Naive thymus-derived CD8-positive, alpha-beta T cell (primary cell): ENCODE measurements at places on chromosomes 7 and 10.

DNA sequence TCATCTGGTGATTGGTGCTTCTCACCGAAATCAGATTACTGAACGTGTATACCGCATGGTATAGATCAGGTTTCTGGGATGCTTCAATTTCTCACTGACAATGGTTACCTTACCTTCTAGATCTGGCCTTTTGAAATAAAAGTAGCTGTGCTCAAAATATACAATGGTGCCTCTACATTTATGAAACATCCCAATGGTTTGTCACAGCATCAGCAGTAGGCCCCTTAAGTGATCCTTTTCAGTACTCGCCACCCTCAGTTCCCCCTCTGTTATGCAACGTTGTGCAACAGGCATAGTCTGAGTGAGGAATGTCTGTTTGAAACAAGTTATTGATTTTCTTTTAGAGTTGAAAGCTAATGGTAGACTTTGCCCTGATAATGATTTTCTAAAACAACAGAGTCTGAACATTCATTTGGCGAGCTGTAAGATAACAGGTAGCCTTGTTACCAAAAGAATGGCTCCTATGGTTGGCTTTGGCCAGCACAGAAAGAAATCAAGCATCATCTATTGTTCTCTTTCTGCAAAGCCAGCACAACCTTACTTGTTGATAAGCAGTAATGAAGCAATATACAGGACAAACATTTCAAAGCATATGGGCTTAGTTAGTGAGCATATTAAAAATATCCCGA is 693.9 kb downstream of the PARD3 start:
- peak overlapping the region; percentile 7 for H3K4me3 ChIP-seq
- peaks cover 19% of the 10 kb centered on the region for H3K4me1 ChIP-seq
- no peak for DNase-seq
- H3K27ac ChIP-seq: no peak overlapping the region
- H3K27me3 ChIP-seq: no peaks in the 10 kb centered on the region

DNA sequence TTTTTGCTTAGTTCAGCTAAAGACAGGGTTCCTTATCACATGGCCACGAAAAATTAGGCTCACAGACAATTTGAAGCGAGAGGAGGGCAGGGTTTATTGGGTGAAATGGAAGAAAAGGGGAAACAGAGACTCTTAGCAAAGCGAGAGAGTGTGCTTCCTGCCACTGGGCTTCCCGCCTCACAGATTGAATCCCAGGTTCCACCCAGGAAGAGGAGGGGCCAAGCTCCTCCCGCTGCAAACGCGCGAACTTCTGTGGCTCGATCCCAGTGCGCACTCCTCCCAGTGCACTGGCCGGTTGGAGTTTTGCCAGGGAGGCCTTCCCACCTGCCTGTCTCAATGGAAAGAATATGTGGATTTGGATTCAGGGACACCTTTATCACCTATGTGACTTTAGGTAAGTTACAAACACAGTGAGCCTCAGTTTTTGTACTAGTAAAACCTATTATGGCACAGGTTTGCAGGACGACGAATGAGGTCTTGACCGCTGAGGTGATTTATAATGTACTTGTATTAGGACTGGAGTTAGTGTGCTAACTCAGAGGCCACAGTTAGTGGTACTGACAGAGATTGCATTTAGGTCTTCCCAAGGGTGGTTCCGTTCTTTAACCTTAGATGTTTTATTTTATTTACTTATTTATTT is 48.5 kb upstream of the SP8 start:
- H3K4me3 ChIP-seq: no peak overlapping the region
- peaks cover 2% of the 10 kb centered on the region for H3K27me3 ChIP-seq
- H3K36me3 ChIP-seq: no peaks in the 10 kb centered on the region
- DNase-seq: no peak
- no peaks in the 10 kb centered on the region for H3K4me1 ChIP-seq

GRCh38 chr7:83005410-83005809 is 157.3 kb downstream of the PCLO start:
- H3K27me3 ChIP-seq: no peaks in the 10 kb centered on the region
- no peak overlapping the region for H3K27ac ChIP-seq
- H3K4me1 ChIP-seq: no peaks in the 10 kb centered on the region
- H3K36me3 ChIP-seq: no peaks in the 10 kb centered on the region
- no peak for DNase-seq
- H3K4me3 ChIP-seq: no peak overlapping the region

- peak; percentile 19 for DNase-seq
- H3K4me1 ChIP-seq: peaks cover 35% of the 10 kb centered on the region
- no peaks in the 10 kb centered on the region for H3K36me3 ChIP-seq
- H3K4me3 ChIP-seq: peak overlapping the region; percentile 90
- peaks cover 52% of the 10 kb centered on the region for H3K27me3 ChIP-seq
Observed at GRCh38 chr10:27743012-27743876, 2.4 kb downstream of the MKX start.

DNA sequence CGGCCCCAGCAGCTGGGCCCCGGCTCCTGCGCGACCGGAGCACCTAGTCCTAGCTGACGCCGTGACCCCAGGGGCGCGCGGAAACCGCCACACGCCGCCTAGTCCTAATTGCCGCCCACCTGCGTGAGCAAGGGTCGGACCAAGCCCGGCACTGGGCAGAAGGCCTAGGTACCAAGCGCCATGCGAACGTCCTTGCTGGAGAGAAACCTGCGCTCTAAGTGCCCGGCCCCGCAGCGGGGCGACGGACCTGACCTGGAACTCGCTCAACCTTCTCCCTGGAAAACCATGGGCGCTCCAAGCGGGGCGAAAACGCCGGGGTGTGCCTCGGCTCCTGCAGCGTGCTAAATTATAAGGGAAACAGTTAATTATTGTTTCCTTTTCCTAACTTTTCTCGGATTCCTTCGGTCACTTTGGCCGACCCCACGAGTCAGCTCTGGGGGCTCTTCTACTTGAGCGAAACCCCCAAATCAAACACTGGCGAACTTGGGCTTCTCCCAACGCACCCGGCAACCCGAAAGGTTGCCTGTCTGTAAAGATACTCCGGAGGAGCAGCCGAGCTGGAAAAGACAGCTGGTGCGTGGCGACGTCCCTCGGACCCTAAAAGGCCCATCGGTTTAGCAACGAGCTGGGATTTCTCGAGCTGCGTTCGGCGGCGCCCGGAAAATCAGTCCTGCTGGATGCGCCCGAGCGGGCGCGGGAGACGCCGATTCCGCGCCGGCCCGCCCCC is 5.3 kb upstream of the EBF3 start:
- no peak overlapping the region for H3K4me3 ChIP-seq
- H3K27ac ChIP-seq: no peak overlapping the region
- H3K36me3 ChIP-seq: peaks cover 5% of the 10 kb centered on the region

GRCh38 chr7:104951546-104951945 is 62.5 kb upstream of the KMT2E start:
- DNase-seq: no peak
- H3K4me1 ChIP-seq: peaks cover 1% of the 10 kb centered on the region
- no peak overlapping the region for H3K27ac ChIP-seq
- no peaks in the 10 kb centered on the region for H3K36me3 ChIP-seq
- H3K27me3 ChIP-seq: no peaks in the 10 kb centered on the region

GRCh38 chr7:117796889-117797288 is 76.4 kb downstream of the CTTNBP2 start:
- H3K4me3 ChIP-seq: no peak overlapping the region
- peaks cover 6% of the 10 kb centered on the region for H3K27me3 ChIP-seq
- no peak for DNase-seq
- H3K36me3 ChIP-seq: no peaks in the 10 kb centered on the region
- no peaks in the 10 kb centered on the region for H3K4me1 ChIP-seq
- no peak overlapping the region for H3K27ac ChIP-seq

GRCh38 chr10:82394122-82394521 is 519.1 kb downstream of the NRG3 start:
- DNase-seq: no peak
- no peaks in the 10 kb centered on the region for H3K4me1 ChIP-seq
- no peaks in the 10 kb centered on the region for H3K27me3 ChIP-seq
- H3K36me3 ChIP-seq: no peaks in the 10 kb centered on the region
- H3K4me3 ChIP-seq: no peak overlapping the region

- H3K27ac ChIP-seq: peak overlapping the region; percentile 33
- no peak for DNase-seq
- peak overlapping the region; percentile 68 for H3K4me3 ChIP-seq
- peaks cover 2% of the 10 kb centered on the region for H3K36me3 ChIP-seq
Observed at GRCh38 chr10:73493781-73494180, 2.0 kb downstream of the PPP3CB start.

DNA sequence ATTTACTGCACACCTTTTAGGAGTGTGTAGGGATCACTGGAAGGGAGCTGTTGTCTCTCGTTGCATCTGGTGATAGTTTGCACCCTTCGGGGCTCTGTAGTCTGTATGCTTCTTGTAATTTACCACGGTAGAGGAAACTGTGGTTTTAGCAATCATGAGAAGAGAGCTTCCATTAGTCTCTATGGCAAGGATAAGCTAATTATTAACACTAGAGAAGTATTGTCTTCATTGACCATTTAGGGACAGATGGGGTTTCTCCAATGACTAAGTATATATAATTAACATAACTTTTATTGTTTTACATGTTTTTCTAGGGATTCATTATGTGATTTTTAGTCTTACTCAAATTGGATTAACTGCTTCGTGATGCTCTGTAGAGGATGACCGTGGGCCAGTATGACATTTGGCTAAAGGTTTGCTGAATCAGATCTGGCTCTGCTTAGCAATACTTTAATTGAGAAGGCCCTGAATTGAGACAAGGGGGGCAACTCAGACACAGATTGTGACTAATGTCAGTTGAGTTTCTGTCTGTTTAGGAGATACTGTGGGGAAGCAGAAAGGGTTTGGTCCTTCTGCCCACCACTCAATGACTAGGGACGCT is 8.7 kb downstream of the SLC18A2 start:
- H3K4me1 ChIP-seq: peaks cover 5% of the 10 kb centered on the region
- H3K36me3 ChIP-seq: no peaks in the 10 kb centered on the region
- peaks cover 20% of the 10 kb centered on the region for H3K27me3 ChIP-seq
- no peak overlapping the region for H3K27ac ChIP-seq

- DNase-seq: no peak
- no peaks in the 10 kb centered on the region for H3K36me3 ChIP-seq
- H3K4me3 ChIP-seq: no peak overlapping the region
- H3K27me3 ChIP-seq: peaks cover 44% of the 10 kb centered on the region
- H3K4me1 ChIP-seq: no peaks in the 10 kb centered on the region
Observed at GRCh38 chr10:111410740-111411139, 333.9 kb downstream of the ADRA2A start.

DNA sequence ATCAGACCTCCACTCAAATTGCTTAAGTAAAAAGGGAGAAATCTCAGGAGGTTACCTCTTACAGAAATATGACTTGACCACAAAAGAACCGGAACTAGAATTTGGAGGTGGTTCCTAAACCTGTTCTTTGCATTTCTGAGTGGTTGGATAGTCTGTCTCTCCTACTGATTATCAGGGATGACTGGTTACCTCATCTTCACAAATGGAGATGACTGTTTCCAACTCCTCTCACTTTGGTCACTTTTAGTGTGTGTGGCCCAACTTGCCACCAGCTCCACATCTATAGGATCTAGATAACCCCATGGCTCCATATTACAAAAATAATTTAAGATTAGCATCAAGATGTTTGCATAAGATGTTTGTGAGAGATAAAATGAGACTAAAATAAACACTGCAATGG is 95.5 kb downstream of the CCDC71L start:
- no peak for DNase-seq
- no peak overlapping the region for H3K4me3 ChIP-seq

GRCh38 chr7:93559639-93560491 is 14.7 kb downstream of the CALCR start:
- H3K27me3 ChIP-seq: peaks cover 8% of the 10 kb centered on the region
- no peak overlapping the region for H3K4me3 ChIP-seq
- H3K36me3 ChIP-seq: no peaks in the 10 kb centered on the region
- H3K4me1 ChIP-seq: no peaks in the 10 kb centered on the region
- DNase-seq: no peak

DNA sequence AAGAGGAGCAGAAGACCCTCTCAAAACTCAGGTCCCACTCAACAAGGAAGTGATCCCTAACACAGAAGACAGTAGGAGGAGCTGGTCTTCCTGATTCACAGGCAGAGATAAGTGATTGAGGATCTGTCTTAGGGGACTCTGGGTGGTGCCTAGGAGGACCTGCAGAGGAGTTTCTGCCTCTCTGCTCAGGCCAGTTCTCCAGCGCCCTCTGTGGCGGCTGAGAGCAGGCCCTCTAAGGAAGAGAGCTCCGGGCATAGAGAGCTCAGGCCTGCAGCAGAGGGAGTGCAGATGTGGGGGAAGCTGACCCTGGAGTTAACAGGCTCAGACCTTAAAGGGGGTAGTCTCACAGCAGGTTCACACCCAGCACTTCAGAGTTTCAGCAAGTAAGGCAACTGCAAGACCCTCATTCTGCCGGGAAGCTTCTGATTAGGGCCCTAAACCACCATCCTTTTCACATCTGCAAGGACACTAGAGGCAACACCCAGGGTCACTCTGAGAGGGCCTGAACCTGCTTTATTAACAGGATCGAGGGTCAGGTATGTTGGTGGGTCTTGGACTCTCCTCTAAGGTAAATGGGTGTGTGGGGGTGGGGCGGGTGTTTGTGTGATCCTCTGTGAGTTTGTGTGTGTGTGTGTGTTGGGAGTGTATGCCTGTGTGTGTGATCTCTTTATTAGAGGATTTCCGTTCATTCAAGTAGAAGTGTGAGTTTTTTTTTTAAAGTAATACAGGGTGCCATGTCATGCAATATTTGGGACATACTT is 57.6 kb upstream of the TARP start:
- H3K36me3 ChIP-seq: no peaks in the 10 kb centered on the region
- peak overlapping the region; percentile 59 for H3K4me3 ChIP-seq
- DNase-seq: no peak

GRCh38 chr7:44489955-44490350 is 505 bp downstream of the NUDCD3 start:
- H3K27me3 ChIP-seq: peaks cover 2% of the 10 kb centered on the region
- peaks cover 55% of the 10 kb centered on the region for H3K4me1 ChIP-seq
- peak overlapping the region; percentile 89 for H3K27ac ChIP-seq
- H3K36me3 ChIP-seq: peaks cover 4% of the 10 kb centered on the region

- H3K27ac ChIP-seq: peak overlapping the region; percentile 3
- peaks cover 66% of the 10 kb centered on the region for H3K4me1 ChIP-seq
- DNase-seq: no peak
- no peaks in the 10 kb centered on the region for H3K27me3 ChIP-seq
Observed at GRCh38 chr10:35498693-35499092, 106.4 kb upstream of the GJD4 start.

GRCh38 chr7:134356421-134356936 is 39.7 kb upstream of the SLC35B4 start:
- H3K27ac ChIP-seq: no peak overlapping the region
- H3K4me3 ChIP-seq: no peak overlapping the region
- H3K4me1 ChIP-seq: no peaks in the 10 kb centered on the region
- DNase-seq: no peak

DNA sequence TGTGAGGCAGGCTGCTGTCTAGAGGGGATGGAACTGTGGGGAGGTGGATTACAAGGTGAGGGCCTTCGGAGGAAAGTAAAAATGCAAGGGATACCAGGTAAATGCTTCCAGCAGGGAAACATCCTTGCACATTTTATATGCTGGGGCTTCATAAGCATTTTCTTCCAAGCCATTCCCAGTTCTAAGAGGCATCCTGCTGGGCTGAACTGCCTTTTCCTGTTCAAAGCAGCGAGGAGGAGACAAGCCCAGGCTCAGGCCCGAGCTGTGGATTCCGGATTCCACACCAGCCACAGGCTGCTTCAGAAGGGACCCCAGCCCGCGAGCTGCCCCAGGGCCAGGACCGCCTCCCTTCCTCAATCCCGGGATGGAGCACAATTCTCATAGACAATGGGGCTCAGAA is 249.7 kb downstream of the TNS3 start:
- no peak overlapping the region for H3K4me3 ChIP-seq
- no peak for DNase-seq
- H3K27me3 ChIP-seq: peaks cover 1% of the 10 kb centered on the region
- no peak overlapping the region for H3K27ac ChIP-seq
- H3K36me3 ChIP-seq: no peaks in the 10 kb centered on the region
